ENCODE measurements at places on chromosomes 16 and 17.
A peak's percentile ranks its signal among the peaks of the same experiment; 100 is the strongest.

DNA sequence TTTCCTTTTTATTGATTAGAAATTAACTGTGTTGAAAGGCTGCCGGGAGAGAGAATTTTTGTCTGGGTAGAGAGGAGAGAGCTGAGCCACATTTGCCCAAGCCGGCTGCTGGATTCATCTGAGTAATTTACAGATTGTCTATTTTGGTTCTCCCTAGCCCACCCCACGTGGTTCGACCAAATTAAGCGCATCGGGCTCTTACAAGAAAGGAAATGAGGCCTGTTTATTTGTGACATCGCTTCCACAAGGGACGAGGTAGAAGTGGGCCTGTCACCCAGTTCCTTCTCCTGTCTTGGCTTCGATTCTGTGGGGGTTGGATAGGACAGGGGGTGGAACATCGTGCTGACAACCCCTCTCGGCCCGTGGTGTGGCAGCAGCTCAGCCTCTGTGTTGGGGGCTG lies 42.9 kb downstream of the SYT17 start:
- no peak for DNase-seq

GRCh38 chr17:76537288-76537577 lies 276 bp downstream of the CYGB start:
- peak; percentile 55 for DNase-seq

DNA sequence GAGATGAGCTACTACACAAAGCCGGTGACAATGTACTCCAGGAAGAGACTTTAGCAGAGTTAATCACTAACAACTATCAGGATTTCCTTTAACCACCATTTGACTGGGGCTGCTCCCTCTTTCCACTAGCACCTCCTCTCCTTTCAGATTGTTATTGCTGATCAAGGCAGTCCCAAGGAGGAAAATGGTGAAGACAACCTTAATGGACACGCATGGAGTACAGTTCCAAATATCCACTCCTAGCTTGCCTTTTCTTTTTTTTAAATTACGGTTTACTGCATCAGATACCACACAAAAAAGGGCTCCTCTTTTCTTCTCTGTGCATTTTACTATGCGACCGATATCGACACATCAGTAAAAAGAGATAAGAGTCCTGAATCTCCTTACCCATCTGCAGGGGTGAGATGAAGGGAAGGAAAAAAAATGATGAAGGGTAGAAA lies 30.9 kb downstream of the FAM222B start:
- DNase-seq: peak; percentile 87

DNA sequence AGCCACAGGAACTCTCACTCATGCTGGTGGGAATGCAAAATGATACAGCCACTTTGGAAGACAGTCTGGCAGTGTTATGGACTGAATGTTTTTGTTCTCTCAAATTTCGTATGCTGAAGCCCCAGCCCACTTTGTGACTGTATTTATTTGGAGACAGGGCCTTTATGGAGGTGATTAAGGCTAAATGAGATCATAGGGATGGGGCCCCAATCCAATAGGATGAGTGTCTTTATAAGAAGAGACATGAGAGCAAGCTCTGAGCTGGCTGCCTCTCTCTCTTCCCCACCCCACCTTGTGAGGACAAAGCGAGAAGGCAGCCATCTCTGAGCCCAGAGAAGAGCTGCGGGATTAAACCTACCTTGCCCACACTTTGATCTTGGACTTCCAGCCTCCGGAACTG lies 21.9 kb upstream of the RAI1 start:
- no peak for DNase-seq

- DNase-seq: no peak
Measured at GRCh38 chr17:60327134-60327900, 64.6 kb downstream of the USP32 start.

GRCh38 chr17:17352836-17353624 lies 49.9 kb downstream of the NT5M start:
- no peak for DNase-seq

All from kidney tubule cell (primary cell).